ENCODE measurements at places on chromosomes 3 and 15.

- H3K4me3 ChIP-seq, result no peak overlapping the region
- H3K36me3 ChIP-seq, result no peaks in the 10 kb centered on the region
- H3K27ac ChIP-seq, result no peak overlapping the region
- no peaks in the 10 kb centered on the region for H3K4me1 ChIP-seq
Observed at GRCh38 chr15:94691169-94691568, 459.8 kb downstream of the MCTP2 start.

DNA sequence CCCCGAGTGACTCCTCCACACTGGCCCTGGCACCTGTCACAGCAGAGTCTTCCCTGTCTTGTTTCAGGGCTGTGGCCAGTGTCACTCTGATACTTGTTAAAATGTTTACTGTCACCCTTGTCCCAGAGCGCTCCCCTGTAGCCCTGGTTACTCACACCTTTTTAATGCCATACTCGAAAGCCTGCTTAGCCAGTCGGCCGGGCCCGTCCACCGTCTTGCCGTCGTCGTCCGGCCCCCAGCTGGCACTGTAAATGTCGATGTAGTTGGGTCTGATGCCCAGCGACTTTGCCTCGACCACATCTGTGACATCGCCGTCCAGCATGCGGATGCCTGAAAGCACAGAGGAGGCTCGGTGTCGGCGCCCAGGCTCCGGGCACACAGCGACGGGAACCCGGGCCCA lies 91.3 kb downstream of the PCSK6 start:
- H3K27ac ChIP-seq, result no peak overlapping the region
- no peak for DNase-seq
- H3K4me1 ChIP-seq, result no peaks in the 10 kb centered on the region
- peaks cover 19% of the 10 kb centered on the region for H3K27me3 ChIP-seq
- no peak overlapping the region for H3K4me3 ChIP-seq

DNA sequence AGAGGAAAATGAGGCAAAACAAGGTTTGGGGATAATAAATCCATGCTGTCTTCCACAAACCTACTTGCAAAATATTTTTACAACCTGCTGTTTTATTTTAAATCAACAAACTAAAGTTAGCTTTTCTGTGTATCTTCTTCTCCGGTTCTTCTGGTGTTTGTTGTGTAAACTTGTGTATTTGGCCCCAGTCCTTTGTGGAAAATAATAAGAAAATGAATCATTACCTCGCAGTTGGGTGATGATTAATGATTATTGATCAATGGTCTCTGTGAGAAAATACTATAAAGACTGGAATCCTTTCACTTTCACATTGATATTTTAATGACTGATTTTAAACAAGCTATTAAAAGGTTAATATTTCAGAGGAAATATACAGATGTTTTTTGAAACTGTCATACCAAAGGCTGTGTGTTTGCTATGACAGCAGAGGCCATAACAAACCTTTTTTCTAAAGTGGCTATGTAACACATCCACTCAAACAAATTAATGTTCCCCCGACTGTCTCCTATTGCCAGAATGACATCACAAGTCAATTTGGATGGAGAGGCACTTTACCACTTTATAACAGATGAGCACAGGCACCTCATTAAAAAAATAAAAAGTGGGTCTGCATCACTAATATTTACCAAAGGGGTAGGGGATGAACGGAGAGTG lies 152.5 kb downstream of the MEX3B start:
- DNase-seq, result no peak
- no peak overlapping the region for H3K4me3 ChIP-seq
- no peak overlapping the region for H3K27ac ChIP-seq
- H3K36me3 ChIP-seq, result no peaks in the 10 kb centered on the region
- H3K27me3 ChIP-seq, result no peaks in the 10 kb centered on the region

DNA sequence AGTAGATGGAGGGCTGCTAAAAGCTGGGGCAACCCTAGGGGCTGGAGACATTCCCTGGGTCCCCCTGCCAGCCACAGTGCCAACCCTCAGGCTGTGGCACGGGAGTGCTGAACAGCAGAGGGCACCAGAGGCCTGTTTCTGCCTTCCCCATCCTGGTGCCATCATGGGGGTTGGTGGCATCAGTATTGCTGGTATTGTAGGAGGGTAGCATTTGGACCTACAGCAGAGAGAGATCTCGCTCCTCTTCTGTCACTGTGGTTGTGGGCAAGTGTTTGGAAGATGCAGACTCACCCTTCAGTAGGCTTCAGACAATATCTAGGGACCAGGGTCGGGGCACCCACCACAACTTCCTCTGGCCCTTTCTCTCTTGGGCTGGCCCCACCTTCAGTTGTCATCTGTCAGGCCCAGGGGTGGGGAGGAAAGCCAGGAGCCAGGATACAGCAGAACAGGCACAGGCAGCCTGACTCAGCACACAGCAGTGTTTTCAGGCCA lies 123.5 kb downstream of the RPLP1 start:
- no peak overlapping the region for H3K4me3 ChIP-seq
- H3K27ac ChIP-seq, result no peak overlapping the region
- DNase-seq, result peak; percentile 70
- H3K4me1 ChIP-seq, result peaks cover 32% of the 10 kb centered on the region

- H3K27ac ChIP-seq, result no peak overlapping the region
- H3K36me3 ChIP-seq, result no peaks in the 10 kb centered on the region
- no peaks in the 10 kb centered on the region for H3K4me1 ChIP-seq
- no peaks in the 10 kb centered on the region for H3K27me3 ChIP-seq
- no peak overlapping the region for H3K4me3 ChIP-seq
Observed at GRCh38 chr3:56408761-56409196, 59.5 kb downstream of the ERC2 start.

GRCh38 chr3:87488765-87489164 lies 212.4 kb upstream of the POU1F1 start:
- no peak overlapping the region for H3K27ac ChIP-seq
- no peak overlapping the region for H3K4me3 ChIP-seq
- no peaks in the 10 kb centered on the region for H3K4me1 ChIP-seq

DNA sequence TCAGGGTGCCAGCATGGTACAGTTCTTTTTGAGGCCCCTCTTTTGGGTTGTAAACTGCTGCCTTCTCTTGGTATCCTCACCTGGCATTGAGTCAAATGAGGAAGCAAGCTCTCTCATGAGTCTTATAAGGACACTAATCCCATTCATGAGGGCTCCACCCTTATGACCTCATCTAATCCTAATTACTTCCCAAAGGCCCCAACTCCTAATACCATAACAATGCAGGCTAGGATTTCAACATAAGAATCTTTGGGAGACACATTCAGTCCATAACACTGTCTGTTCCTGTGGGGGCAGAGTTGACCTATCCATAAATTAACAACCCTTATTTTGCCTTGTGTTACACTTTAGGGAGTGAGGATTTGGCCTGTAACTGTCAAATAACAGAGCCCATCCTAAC lies 278.3 kb downstream of the LRTM1 start:
- no peak overlapping the region for H3K4me3 ChIP-seq
- H3K36me3 ChIP-seq, result no peaks in the 10 kb centered on the region
- H3K4me1 ChIP-seq, result peaks cover 2% of the 10 kb centered on the region
- no peaks in the 10 kb centered on the region for H3K27me3 ChIP-seq
- H3K27ac ChIP-seq, result no peak overlapping the region
- DNase-seq, result no peak

- H3K27ac ChIP-seq, result no peak overlapping the region
- H3K4me3 ChIP-seq, result no peak overlapping the region
- H3K27me3 ChIP-seq, result peaks cover 2% of the 10 kb centered on the region
- H3K4me1 ChIP-seq, result peaks cover 28% of the 10 kb centered on the region
Observed at GRCh38 chr3:29279806-29280205, 1.1 kb upstream of the RBMS3 start.

DNA sequence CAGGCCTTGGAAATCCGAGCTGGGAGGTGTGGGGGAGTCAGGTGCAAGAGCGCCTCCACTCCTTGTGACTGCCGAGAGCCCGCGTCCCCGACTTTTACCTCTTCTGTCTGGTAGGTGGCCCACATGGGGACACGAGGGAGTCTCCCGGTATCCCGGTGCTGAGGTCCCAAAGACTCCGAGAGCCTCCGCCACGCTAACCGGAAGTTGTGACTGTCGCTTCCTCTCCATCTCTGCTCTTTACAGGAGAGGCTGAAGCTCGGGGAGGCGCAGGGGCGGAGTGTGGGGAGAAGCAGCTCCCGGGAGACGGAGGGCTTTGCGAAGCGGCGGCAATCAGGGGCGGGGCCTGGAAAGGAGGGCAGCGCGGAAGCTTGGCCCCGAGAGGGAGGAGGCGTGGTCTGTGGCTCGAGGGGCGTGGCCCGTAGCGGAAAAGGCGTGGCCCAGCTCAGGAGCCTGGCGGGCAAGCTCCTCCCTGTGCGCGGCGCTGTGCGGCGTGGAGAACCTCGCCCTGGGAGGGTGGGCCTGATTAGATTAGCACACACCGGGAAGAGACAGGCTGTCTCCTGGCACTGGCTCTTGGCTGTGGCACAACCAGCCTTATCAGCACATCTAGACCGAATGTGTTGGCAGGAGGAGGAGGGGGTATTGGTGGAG lies 143.9 kb downstream of the GABRB3 start:
- H3K4me1 ChIP-seq, result no peaks in the 10 kb centered on the region
- H3K4me3 ChIP-seq, result no peak overlapping the region
- H3K36me3 ChIP-seq, result no peaks in the 10 kb centered on the region
- DNase-seq, result peak; percentile 17
- H3K27ac ChIP-seq, result no peak overlapping the region

DNA sequence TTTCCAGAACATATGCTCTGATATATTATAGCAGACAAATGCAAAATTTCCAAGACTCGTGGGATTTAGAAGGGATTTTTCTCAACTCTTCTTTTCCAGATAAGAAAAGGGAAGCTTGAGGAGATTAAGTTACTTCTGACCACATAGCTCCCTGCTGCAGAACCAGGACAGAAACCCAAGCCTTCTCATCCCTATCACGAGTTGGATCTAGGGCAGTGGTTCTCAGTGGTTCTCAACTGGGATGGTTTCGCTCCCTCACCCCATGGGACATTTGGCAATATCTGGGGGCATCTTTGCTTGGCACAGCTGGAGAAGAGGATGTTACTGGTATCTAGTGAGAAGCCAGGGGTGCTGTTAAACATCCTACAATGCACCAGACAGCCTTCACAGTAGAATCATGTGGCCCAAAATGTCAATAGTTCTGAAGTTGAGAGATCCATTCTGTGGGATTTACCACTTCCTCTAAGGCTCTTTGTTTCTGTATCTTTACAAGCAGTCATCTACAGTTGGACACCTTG lies 64.2 kb downstream of the LIPC start:
- peaks cover 11% of the 10 kb centered on the region for H3K27me3 ChIP-seq
- H3K4me3 ChIP-seq, result no peak overlapping the region
- peaks cover 17% of the 10 kb centered on the region for H3K4me1 ChIP-seq
- no peak overlapping the region for H3K27ac ChIP-seq

DNA sequence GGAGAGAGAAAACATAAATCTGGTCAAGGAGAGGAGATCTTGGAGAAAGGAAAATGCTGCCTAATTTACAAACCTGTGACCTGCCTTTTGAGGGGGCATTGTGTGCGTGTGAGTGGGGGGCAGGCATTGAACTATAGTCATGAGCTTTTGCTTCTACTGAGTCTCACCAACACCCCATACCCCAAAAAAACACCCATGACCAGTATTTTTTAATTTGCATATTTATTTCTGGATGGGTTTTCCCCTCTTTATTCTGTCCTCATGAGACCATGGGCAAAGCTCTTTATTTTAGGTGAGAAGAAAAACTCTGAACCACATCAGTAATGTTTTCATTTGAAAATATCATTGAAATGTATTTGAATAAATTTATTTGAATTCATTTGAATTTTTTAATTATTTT lies 20.6 kb downstream of the CD80 start:
- H3K4me3 ChIP-seq, result no peak overlapping the region
- H3K4me1 ChIP-seq, result peaks cover 12% of the 10 kb centered on the region
- no peak overlapping the region for H3K27ac ChIP-seq
- H3K36me3 ChIP-seq, result peaks cover 68% of the 10 kb centered on the region
- DNase-seq, result no peak
- H3K27me3 ChIP-seq, result no peaks in the 10 kb centered on the region

DNA sequence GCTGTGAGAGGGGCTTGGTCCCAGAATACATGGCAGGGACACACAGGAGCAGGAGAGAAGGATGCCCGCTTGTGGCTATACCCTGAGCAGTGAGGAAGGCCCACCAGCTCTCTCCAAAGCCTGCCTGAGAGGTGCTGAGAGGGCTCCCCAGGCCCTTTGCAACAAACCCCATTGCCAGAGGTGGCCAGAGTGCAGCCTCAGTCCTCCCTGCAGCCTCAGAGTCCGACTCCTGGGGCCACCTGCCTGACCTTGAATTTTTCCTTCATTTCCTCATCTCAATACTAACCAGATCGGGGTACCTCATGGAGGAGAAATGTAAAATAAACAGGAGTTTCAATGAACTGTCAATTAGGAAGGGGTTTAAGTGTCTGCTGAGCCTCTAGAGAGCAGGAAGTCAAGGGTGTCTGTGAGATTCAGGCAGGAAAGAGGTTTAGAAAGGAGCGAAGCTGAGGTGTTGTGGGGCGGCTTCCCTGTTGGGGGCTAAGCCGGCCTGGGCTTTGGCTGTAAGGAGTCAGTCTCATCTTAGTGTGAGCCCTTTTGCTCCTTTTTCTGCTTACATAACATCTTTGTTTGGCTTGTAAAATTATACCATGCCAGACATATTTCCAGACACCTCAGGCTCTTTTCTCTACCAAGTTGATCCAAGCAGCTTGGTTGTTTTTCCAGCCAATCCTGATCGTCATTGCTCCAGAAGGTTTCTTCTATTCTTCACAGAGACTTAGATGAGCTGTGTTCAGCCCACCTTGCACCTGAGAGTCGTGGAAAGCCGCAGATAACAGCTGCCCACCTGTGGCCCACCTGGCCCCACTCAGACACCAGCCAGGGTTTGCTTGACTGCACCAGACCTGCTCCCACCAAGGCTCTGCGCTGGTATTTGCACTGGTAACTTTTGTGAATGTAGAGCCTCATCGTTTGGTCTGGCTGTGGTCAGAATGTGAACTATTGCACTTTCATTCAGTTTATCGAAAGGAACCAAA lies 36.7 kb downstream of the CMTM7 start:
- peak overlapping the region; percentile 93 for H3K27ac ChIP-seq
- H3K4me3 ChIP-seq, result peak overlapping the region; percentile 60
- peaks cover 11% of the 10 kb centered on the region for H3K36me3 ChIP-seq
- H3K4me1 ChIP-seq, result peaks cover 92% of the 10 kb centered on the region
- DNase-seq, result peak; percentile 49
- H3K27me3 ChIP-seq, result no peaks in the 10 kb centered on the region

DNA sequence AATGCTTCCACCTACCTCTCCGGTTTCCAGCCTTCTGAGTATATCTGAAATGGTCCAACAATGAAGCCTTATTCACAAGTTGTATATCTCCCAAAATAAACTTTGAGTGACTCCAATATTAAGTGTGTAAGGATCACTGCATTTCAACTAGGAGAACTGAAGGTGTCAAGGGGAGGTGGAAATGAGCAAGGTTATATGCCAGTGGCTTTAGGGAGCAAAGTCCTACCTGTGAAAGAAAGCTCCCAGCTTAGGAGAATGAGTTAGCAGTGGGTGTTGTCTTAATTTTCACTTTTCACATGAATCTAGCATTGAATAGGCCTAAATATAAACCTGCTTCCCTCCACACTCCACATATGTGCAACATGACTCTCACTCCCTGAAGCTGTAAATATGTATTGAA lies 29.0 kb downstream of the LMCD1 start:
- H3K4me3 ChIP-seq, result no peak overlapping the region
- no peak for DNase-seq
- no peaks in the 10 kb centered on the region for H3K4me1 ChIP-seq
- H3K27me3 ChIP-seq, result peaks cover 1% of the 10 kb centered on the region

Data from activated CD4-positive, alpha-beta memory T cell treated with anti-CD3 and anti-CD28 coated beads, Interleukin-2, amount 10 ng/mL, durations not matched to agents 7 days and 5 days (primary cell).